ENCODE measurements at places on chromosomes 6 and 20.

DNA sequence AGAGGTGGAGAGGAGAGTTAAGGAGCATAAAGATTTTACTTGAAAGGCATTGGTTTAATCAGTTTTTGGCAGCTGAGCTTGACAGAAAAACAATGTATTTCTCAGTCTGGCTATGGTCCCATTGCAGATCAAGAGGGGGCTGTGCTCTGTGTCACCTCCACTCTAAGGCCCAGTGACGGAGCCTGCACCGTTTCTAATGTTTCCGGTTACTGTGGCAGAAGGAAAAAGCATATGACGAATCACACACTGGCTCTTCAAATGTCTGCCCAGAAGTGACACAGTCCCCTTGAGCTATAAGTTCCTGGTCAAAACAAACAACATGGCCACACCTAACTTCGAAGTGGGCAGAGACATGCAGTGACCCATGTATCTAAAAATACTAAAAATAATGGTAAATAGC, 372.0 kb downstream of the PLCB1 start:
- DNase-seq, result no peak

DNA sequence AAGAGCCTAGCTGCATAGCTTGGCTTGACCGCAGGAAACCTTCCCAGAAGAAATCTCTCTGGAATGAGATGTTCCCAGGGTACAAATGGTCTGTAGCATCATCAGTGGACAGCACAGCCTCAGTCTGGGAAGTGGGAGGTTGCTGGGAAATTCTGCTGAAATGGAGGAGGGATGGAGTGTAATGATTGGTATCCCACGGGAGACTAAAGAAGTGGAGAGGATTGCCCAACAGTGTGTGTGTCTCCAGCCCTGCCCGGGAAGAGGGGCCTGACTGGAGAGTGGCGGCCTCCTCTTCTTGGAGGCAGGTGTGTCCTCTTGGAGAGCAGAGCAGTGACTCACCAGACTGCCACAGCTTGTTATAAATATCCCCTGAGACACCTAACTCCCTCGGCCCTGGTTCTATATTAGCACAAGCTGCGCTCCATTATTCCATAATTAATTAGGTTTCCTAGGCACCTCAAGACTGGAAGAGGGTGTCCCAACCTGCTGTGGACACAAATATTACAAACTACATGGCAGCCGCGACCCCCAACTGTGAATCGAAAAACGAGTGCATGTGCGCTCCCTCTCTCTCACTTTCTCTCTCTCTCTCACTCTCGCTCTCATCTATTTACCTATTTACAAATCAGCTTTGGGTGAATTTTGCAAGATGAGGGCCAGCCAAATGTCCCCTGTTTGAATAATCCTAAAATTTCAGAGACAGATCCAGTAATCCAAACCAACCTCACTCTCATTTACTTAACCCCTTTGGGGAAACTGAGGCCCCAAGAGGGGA, 68.8 kb downstream of the FGD2 start:
- DNase-seq, result no peak

DNA sequence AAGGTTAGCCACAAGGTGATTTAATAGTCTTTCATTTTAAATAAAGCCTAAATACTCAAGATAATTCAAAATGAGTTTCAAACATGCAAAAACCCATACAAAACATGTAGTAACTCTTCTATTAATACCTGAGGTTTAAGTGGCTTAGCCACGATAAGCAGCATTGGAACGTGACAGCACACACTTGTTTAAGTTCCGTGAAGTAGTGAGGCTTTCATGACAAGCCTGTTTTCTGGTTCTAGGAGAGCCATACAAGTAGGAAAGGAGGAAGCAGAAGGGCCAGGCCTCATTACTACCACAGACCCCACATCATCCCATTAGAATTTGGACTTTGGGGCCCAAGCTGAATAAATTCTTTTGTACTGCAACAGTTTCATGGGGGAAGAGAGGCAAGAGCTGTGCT, 54.3 kb upstream of the PRND start:
- DNase-seq, result no peak

DNA sequence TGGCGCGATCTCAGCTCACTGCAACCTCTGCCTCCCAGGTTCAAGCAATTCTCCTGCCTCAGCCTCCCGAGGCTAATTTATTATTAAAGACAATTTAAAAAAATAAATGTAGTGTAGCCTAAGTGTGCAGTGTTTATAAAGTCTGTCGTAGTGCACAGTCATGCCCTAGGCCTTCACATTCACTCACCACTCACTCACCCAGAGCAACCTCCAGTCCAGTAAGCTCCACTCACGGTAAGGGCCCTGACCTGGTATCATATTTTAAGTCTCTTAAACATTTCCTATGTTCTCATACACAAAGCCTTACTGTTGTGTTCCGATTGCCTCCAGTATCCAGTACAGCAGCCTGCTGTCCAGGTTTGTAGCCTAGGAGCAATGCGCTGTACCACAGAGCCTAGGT, 168.2 kb upstream of the FOXQ1 start:
- no peak for DNase-seq

DNA sequence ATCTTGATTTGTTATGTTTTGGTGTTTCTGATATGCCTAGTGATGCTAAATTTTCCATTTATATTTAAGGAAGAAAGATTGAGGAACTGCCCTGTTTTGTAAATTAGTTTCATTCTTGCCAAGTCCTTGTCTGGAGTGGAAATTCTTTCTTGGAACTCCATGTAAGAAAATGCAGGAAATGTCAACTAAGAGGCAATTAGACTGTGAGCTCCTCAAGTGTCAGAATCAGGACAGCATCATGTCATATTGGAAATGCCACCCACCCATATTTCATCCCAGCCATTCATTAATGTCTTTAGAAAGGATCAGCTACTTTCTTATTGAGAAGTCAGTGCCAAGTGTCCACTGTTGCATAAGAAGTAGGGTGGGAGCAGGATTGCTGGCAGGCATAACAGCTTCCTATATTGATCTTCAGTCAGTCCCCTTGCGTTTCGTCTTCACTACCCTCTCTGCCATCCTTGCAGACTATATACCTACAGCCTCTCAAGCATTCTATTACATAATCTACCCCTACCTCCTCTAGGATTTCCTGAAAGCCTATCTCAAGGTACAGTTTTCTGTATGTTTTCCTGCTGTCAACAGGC, 42.4 kb downstream of the HAO1 start:
- no peak for DNase-seq
